ENCODE measurements at places on chromosomes 5 and 9.

DNA sequence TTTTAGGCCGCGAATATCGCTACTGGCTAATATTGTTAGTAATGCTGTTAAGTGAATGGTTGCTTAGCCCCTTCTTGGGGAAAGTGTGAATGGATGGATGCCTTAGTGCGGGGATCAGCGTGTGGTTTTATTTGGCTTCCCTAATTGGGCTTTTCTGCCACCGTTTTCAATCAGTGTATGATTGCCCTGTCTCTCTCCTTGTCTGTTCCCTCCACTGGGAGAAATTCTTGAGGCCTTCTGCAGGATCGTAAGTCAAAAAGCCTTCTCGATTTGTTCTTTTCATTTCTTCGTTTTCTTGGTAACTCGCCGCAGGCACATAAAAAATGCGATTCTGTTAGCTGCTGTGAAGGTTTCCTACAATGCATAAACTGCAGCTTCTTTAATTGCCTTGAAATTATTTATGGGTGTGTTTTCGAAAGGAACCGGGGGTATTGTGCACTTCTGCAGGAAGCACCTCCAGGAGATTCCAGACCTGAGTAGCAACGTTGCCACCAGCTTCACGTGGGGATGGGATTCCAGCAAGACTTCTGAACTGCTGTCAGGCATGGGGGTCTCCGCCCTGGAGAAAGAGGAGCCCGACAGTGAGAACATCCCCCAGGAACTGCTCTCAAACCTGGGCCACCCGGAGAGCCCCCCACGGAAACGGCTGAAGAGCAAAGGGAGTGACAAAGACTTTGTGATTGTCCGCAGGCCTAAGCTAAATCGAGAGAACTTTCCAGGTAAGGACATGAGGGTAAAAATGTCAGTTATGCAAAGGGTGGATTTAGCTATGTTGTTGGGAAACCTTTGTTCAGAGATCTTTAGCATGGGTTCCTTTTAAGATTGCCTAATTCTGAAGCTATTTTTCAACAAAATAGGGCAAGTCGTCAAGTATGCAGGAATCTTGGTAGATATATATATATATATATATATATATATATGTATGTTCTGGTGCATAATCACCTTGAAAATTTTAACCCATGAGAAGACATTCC lies 700 bp downstream of the SKP2 start:
- peak; percentile 81 for DNase-seq

- no peak for DNase-seq
These were observed 376.4 kb downstream of the KCTD16 start for GRCh38 chr5:144547098-144547499.

GRCh38 chr9:31259824-31260223 lies 1124.6 kb upstream of the ACO1 start:
- no peak for DNase-seq

- DNase-seq, result peak; percentile 80
These were observed at the start of gene HDHD3 for GRCh38 chr9:113376634-113377567. Gene HDHD3 (minus strand): TSS chr9:113376986. CDS start chr9:113374354, 2,632 bp downstream.

DNA sequence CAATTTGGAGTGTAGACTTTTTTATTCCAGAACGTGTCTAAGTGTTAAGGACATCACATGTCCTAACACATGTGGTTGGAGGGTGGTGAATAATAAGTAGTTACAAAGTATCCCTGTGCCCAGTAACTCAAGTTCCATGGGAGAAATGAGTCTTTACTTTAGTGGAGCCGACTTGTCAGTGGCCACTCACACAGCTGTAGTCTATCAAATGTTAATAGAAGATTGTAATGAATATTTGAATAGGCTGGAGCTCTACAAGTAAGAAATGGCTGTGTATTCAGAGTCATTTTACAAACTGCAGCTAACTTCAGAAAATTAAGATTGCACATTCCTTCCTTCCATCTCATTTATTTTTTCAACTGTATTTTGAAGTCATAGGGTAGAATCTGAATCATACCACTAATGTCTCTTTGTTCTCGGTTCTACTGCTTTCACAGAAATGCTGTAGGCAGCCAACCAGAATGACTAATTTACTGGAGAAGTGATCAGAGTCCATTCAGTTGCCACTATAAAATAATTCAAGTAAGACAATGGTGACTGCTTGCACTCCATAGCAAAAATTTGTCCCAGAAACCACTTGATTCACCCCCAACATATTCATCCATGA lies 394.8 kb downstream of the NR2F1-AS1 start:
- no peak for DNase-seq
